ENCODE measurements at places on chromosomes 3 and 15.

DNA sequence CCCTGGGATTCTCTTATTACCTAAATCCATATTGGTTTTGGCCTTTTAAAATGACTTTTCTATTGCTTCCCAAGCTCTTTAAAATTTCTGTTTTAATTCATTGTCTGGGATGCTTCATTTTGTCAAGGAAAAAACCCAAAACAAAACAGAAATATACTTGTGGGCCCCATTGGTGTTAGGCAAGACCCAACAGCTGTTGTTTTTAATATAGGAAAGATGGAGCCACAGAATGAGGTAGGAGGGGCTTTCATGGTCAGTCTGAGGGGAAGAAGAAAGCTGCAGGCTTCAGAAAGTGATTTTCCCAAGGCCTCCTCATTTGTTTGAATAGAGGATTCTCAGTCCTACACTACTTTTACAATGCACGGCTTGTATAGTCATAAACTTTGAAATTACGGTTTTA, 180.5 kb downstream of the MCTP2 start:
- DNase-seq, result no peak

DNA sequence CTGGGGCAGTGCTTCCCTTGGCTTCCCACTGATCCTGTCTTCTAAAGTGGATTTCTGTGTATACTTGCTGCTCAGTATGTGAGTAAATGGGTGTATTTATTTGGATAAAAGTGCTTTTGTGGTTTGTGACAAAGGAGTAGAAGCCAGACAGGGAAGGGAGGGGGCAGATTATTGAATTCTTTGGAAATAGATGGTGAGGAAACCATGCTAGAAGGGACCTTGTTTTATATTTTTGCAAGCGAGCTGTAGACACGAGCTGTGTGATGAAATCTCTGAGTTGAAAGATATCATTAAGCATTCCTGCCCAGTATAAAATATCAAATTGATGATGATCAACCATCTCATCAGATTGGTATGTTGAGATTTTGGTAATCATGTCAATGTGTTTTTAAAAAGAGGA, 68.9 kb downstream of the DUT start:
- no peak for DNase-seq

DNA sequence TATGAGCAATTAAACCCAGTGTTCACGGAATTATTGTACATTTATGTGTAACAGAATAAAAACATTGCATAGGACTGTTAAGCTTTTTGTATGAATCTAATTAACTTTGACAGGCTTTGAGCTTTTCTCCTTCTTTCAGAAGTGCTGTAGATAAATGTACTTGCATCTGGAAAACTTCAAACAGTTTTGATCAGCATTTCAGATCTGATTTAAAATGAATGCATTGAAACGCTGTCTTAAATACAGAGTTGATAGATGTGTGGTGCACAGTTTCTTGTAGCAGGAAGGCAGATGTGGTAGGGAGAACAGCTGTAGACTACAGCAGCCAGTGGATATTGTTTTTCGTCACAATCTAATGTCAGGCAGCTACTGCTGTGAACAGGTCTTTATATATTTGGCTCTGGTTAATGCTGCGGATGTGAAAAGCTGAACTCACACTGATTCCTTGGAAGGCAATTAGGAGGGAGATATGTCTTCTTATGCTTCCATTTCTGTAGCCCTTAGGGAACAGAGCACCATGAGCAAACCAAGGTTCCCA, 193.8 kb upstream of the GOLIM4 start:
- no peak for DNase-seq

GRCh38 chr15:50993598-50993997, 85.1 kb downstream of the AP4E1 start:
- DNase-seq, result no peak

DNA sequence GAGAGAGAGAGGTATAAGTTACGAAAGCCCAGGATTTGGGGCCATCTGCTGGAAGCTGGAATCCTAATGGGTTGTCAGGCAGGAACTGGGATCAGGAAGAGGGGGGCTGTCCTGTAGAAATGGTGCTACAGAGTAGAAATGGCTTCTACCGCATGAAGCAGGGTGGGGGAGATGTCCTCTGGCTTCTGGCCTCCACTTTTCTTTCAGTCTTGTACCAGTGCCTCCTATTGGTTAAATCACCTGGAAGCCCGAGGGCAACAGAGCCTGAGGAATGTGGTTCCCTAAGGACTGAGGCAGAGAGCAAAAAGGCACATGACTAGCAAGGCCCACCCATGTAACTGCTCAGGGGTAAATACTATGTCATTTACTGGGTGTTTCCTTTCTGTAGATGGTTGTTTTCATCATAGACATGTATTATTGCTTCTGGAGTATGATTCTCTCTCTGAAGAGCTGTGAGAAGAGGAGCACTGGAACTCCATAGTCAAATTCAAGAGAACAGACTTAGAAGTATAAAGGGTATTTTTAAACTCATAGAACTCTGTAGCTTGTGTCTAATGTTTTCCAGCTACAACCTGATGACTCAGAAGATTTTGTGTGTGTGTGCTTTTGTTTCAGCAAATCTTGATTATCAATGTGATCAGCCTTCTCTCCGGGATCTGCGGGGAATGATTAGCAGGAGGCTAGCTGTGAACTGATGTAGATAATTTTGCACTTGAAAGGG, 20.2 kb upstream of the MITF start:
- DNase-seq, result no peak

DNA sequence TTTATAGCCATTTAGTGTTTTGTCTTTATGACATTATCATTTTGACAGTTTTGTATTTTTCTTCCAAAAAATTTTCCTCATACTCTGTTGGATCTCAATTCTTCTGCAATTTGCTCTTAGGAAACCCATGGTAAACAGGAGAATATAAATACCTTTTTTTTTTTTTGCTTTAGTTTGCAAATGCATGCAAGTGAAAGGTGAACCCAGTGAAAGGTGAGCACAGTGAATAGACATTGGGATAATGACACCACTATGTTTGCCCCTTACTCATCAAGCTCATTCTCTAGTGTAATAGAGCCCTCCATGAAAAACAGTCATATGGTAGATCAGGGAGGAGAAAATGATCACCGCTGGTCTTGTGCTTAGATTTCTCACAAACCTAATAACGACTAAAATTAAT, 59.0 kb upstream of the TRPC1 start:
- no peak for DNase-seq

DNA sequence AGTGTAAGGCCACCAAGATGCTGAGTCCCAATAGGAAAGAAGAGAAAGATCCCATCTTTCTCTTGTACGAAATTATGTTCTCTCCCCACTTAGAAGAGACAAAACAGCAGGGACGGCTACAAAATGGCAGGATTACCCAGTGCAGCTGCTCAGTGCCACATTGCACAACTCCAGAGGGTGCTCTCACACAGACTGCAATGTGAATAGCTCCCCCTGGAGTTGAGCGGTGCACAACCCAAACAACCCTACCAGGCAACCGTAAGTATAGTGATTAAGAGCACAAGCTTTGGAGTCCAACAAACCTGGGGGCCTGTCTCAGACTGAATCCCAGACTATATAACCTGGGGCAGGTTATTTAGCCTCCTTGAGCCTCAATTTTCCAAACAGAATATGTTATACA, 3.1 kb upstream of the BHLHE40 start:
- DNase-seq, result peak; percentile 82

DNA sequence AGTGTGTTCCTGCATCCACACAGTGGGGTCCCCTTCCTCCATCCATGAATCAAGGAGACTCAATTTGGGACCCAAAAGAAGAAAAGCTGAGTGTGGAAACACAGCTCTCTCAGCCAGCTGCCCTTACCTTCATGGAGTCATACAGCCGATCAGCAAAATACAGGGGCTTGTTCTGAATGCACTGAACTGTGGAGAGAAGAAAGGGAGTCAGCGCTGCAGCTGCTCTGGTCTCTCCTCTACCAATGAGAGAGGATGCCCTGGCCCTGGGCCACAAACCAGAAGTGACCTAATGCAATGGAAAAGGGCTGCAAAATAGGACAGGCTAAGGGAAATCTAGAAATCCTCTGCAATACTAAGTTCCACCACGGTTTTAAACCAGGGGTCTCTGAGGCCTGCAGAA, 46.7 kb downstream of the ANXA2 start:
- DNase-seq, result no peak

- DNase-seq, result peak; percentile 77
Observed at GRCh38 chr3:53613125-53613524, 118.7 kb downstream of the CACNA1D start.

DNA sequence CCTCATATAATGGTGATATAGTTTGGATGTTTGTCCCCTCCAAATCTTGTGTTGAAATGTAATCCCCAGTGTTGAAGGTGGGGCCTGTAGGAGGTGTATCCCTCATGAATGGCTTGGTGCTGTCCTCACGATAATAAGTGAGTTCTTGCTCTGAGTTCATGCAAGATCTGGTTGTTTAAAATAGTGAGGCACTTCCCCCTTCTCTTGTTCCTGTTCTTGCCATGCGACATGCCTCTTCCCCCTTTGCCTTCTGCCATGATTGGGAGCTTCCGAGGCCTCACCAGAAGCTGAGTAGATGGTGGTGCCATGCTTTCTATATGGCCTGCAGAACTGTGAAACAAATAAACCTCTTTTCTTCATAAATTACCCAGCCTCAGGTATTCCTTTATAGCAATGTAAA, 39.2 kb downstream of the REC114 start:
- peak; percentile 56 for DNase-seq

- DNase-seq, result peak; percentile 21
Observed at GRCh38 chr3:113620091-113620490, 76.4 kb downstream of the USF3 start.

DNA sequence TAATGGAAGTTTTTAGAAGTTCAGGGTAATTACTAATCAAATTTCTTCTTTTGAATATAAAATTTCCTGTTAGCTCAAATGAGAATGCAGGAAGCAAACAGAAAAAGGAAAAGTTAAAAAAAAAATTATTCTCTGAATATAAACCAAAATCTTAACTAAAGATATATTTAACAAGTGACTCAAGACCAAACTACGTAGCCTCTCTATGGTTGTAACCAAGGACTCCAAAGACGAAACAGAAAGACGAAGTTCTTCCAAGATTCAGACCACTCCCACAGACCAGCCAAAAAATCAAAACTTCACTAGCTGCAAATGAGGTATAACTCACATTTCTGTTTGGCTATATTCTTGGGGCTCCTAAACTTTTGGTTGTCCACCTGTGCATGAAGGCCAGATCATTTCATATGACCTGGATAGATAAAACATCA, 846.5 kb upstream of the ALCAM start:
- DNase-seq, result no peak

- no peak for DNase-seq
Observed at GRCh38 chr15:61888074-61888780, 172.0 kb downstream of the VPS13C start.

DNA sequence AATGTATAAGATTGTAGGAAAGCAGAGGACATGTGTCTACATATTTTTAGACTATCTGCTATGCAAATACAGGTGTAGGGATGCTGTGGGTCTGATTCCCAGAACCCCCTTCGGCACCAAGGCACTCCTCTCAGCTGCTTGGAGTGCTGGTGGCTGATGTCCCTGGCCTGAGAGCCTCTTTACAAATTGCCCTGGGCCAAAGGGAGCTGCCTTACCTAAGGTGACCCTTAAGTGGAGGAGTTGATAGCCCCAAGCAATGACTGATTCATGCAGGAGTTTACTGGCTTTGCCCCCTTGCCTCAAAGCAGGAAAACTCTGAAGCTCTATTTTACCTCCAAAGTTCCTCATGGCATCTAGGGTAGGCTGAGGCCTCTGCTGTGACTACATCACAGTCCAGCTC, 83.0 kb downstream of the ZNF385D start:
- DNase-seq, result no peak

DNA sequence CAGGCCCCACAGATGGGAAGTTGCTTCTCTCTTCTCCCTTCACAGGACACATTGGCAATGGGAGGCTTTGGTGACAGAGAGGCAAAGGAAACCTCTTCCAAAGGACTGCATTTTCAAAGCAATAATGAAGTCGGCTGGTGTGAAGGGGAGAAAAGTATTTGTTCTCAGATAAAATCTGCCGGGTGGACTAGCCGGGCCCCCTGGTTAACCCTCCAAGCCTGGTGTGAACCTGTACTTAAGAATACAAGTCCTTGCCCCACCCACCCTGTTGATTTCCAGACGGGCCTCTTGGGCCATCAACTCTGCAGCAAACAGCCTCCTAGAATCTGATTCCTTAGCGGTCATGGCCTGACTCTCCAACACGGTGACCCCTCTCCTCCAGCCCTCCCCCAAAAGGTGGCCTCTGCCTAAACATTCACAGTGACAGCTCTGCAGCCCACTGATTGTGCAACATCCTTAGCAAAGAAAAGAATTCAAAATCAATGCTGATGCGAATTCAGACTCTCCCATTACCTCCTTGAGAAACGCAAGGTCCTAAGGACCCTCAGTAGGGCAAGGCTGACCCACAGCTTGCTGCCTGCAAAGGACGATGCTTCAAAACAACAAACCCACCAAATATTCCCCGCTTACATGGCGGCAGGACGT, 9.9 kb downstream of the TLE3 start:
- no peak for DNase-seq

GRCh38 chr3:88003115-88003755, 55.6 kb downstream of the CGGBP1 start:
- DNase-seq, result peak; percentile 88

- peak; percentile 18 for DNase-seq
Observed at GRCh38 chr3:122858373-122858772, 63.5 kb downstream of the SLC49A4 start.

DNA sequence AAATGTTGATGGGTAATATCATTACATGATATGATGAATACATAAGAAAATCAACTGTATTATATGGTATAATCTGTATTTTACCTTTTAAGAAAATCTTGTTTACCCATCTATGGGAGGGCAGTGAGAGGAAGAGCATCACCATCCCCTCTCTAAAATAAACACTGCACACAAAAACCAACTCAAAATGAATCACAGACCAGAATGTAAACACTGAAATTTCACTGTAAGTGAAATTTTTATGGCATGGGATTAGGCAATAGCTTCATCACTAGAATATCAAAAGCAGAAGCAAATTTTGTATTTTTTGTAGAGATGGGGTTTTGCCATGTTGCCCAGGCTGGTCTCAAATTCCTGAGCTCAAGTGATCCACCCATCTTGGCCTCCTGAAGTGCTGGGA, 26.2 kb downstream of the IFT80 start:
- no peak for DNase-seq

- DNase-seq, result no peak
Observed at GRCh38 chr3:147688868-147689267, 279.7 kb downstream of the ZIC1 start.

DNA sequence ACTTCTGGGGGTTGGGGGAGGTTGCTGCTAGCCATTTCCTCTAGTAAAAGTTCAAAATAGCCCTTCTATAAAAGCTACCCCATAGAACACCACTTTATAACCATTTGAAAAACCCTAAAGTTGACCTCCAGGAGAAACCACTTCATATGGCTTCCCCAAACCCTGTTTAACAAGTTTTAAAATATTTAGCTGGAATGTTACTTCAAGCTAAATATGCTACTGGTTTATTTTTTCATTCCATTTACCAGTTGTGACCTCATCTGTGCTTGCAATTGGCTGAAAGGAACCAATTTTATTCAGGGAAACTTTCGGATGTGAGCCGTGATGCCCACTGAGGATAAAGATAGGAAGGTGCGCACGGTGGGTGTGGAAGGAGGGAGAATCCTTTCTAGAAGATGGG, 221.3 kb downstream of the SUCLG2 start:
- no peak for DNase-seq

DNA sequence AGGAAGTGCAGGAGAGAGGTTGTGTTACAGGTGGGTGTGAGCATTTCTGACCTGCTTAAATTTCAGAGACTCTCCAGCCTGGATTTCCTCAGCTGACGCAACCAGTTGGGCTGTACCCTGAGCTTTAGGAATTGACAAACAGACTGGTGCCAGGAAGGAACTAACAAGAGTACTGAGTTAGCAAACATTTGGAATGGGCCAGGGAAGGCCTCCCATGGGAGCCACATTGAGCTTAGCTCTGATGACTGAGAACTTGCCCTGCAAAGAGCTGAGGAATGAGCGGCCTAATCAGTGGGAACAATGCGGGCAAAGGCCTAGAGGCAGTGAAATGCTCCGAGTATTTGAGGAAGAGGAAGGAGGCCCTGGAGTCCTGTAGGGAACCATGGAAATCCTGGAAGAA, 254.2 kb downstream of the FEZF2 start:
- no peak for DNase-seq
